ENCODE measurements at places on chromosomes 6 and 20.

DNA sequence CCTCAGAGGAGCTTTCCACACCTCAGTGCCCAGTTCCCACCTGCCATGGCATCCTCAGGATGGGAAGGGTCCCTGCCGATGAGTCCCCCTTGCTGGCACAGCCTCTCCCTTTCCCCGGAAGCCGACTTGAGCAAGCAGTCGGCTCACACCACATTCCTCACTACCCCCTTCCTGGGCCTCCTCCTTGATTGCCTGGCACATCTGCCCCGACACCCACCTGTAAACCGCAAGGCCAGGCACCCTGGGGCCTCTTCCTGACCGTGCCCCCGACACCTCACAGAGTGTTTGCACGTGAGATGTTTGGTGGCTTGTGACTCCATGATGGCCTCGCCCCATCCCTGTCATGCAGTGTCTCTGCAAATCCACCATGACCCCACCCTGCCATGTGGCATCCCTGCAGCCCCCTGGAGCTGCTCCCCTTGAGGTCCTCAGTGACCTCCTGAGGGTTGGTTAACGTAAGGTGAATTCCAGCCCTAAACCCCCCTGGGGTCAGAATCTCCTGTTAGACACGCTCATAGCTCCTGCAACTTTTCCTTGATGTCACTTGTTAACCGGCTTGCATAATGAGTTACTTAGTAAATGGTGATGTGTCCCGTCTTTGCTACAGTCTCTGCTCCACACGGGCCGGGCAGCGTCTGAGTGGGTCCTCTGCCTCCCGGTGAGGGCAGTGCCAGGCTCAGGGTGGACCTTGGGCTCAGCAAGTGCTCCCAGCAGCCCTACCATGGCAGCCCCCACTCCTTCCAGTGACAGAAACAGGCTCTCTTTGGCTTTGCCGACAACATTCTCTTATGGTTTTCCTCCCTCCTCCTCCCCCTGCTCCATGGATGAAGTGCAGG, 115.9 kb upstream of the FRMD1 start:
- no peak for DNase-seq

GRCh38 chr6:111646942-111647341, 41.3 kb upstream of the TRAF3IP2 start:
- no peak for DNase-seq

DNA sequence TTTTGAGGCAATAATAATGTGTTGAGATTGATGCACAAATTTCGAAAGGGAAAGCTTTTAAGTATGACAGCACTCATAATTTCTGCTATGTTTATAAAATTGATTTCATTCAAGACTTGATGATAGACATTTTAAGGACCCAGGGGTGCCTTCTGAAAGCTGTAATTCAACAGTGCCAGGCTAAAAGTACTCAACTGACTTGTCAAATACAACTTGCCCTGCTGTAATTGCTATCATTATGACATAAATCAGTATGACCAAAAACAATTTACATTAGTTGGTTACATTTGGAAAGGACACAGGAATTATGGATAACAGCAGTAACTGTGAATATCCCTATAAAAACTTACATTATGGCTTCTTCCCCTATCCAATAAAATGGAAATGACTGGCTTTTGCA, 178.9 kb downstream of the MMUT start:
- no peak for DNase-seq

DNA sequence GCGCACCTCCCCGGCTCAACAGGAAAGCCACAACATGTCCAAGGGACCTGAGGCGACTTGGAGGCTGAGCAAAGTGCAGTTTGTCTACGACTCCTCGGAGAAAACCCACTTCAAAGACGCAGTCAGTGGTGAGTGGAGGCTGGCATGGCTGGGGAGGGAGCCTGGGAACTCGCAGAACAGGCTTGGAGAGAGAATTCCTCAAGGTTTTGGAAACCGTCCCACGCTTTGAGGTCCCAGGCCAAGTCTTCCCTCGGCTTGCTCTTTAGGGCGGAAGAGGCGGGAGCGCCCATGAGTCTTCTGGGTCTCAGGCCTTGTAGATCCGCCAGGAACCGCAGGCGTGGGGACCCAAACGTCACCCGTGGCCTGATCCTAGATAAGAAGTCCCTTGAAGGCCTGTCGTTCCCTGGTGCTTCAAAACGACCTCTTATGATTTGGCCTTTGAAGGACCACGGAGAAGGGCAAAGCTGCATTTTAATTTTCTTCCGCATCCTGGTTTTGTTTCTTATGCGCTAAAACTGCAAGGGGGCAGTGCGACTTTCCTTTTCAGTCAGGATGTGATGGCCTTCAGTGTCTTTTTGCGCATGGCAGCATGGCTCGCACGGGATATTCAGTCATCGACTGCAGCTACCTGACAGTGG, 2.0 kb downstream of the LAMP5 start:
- no peak for DNase-seq

DNA sequence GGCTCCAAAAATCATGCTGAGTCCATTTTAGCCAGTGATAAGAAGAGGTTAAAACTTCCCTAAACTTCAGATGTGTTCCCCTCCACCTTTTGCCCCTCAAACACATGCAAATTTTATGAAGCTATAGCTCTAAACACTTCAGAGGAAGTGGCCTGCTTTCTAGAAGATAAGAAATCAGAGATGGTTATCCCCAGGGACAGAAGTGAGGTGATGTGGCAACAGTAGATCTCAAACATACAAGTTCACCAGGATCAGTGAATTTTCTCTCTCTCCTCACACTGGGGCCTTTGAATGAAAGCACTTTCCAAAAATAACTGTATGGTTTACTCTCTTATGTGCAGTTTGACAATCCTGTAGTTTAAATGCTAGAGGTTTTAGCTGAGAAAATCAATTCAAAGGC, 332.0 kb downstream of the BTBD9 start:
- DNase-seq, result no peak

- DNase-seq, result no peak
Observed at GRCh38 chr20:46558511-46558959, 8.1 kb upstream of the OCSTAMP start.

DNA sequence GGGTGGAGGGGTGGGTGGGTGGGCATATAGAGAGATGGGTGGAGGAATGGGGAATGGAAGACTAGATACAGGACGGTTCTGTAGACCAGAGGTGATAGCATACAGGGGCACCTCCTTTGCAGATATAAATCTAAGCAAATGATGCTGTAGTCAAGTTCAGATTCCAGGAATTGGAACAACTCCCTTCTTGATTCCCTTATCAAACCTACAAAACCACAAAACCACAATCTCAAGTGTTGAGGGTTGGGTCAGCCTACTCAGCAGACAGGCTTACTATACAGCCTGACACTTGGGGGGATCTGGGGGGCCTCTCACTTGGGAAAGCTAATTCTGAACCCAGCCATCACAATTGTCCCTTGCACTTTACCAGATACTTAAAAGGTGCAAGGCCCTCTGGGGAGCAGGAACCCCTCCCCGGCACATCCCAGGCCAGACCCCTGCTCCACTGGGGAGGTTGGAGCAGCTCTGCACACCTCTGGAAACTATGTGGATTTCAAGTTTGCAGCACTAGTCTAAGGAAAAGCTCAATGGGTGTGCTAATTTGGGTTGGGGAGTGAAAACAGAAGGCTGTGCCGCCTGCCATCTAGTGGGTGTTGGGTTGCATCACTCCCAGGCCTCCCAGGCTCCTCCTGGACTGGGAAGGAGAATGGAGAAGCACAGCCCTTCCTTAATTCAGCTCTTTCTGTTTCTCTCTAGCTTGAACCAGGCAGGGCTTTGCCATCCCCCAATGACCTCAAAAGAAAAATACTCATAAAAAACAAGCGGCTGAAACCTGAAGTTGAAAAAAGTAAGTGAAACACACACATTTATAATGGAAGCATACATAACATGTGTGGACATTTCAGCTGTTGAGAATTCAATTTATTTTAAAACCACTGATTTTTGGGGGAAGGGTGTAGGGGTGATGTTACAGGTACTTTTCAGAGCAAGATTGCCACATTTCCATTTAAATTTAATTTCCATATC, 121.2 kb upstream of the LAMP5 start:
- DNase-seq, result peak; percentile 32

- DNase-seq, result no peak
Observed at GRCh38 chr6:75762063-75762462, 13.0 kb downstream of the MYO6 start.

DNA sequence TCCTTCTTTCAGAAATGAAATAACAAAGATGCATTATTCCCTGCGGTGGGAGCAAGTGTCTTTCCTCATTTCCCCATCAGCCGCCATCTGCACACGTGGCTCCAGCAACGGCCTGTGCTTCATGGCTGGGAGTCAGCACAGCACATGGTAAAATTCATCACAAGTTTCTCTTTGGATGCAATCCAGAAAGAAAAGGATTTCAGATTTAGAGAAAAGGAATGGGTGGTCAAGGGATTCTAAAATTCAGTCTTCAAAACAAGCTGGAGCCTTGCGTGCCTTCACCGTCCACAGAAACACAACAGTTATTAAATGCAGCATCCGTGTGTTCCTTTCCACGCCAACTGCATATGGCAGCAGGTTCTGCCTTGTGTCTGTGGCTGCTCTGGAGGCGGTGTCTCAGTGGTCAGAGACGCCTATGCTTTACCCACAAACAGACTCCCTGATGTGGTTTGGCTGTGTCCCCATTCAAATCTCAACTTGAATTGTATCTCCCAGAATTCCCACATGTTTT, 107.6 kb downstream of the THBS2 start:
- DNase-seq, result no peak

GRCh38 chr6:32825966-32826365, 9.2 kb upstream of the HLA-DOB start:
- DNase-seq, result no peak

GRCh38 chr6:42933205-42933604, 3.9 kb downstream of the CNPY3 start:
- DNase-seq, result no peak

DNA sequence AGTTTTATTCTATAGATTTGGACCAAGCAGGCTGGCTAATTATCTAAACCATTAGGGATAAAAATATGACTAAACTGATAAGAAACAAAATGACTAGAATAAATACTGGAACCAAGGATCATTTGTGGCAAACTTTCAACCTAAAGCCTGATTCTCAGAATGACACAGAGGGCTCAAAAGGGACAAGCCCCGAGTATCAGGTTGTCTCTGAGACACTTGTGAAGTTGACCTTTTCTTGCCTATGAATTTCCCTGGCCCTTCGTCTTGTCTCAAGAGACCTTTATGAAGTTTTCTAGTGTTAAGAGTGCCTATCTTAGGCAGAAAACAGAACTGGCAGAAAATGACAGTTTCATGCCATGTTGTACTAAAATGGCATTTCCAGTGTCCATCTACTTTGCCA, 68.3 kb downstream of the IMPG1 start:
- no peak for DNase-seq

GRCh38 chr6:16316741-16317251, 78.4 kb downstream of the GMPR start:
- no peak for DNase-seq

GRCh38 chr20:50380697-50381040, 129.5 kb upstream of the PTPN1 start:
- no peak for DNase-seq

- DNase-seq, result no peak
Observed at GRCh38 chr6:73180076-73180738, 45.1 kb downstream of the KHDC1L start.

DNA sequence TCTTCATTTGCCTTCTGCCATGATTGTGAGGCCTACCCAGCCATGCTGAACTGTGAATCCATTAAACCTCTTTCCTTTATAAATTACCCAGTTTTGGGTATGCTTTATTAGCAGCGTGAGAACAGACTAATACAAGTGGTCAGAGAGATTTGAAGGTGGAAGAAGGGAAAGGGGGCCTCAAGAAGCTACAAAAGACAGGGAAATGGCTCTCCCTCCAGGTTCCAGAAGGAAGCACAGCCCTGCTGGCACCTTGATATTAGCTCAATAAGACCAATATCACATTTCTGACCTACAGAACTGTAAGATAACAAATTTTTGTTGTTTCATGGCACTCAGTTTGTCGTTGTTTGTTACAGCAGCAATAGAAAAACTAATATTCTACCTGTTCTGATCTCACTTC, 536.5 kb upstream of the MARCKS start:
- no peak for DNase-seq

GRCh38 chr20:35002426-35003210, 47.0 kb downstream of the MYH7B start:
- DNase-seq, result no peak

DNA sequence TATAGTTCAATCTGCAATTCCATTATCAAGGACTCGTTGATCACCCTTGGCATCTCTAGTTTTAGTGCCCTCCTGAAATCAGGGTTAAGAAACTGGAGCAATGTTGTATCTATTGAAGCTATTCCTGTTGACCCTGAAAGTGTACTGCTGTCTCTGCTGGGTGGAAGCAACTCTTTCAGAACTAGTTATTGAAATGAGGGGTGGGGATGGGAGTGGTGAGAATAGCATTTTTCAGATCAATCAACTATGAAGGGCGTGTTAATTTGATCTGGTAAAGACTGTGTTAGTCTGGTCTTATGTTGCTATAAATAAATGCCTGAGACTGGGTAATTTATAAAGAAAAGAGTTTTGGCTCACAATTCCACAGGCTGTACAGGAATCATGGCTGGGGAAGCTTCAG, 152.5 kb upstream of the BMP5 start:
- no peak for DNase-seq

GRCh38 chr6:15776458-15776980, 113.7 kb upstream of the DTNBP1 start:
- DNase-seq, result no peak

- no peak for DNase-seq
Observed at GRCh38 chr20:54512694-54513093, 37.3 kb downstream of the DOK5 start.

GRCh38 chr6:39821046-39821740, 29.0 kb downstream of the DAAM2 start:
- DNase-seq, result no peak

Data from omental fat pad (tissue), 4 donors.